ENCODE measurements at places on chromosomes 13 and 19. TPM values are rescaled to one million over a fixed set of nuclear protein-coding genes. Genes with fewer than 3 reads are reported as not detected.

- no peak for DNase-seq
Observed at GRCh38 chr13:48977286-48977625, 1.5 kb downstream of the FNDC3A start.

- no peak for DNase-seq
Observed at GRCh38 chr19:7682175-7682855, 1.7 kb downstream of the TRAPPC5 start.

DNA sequence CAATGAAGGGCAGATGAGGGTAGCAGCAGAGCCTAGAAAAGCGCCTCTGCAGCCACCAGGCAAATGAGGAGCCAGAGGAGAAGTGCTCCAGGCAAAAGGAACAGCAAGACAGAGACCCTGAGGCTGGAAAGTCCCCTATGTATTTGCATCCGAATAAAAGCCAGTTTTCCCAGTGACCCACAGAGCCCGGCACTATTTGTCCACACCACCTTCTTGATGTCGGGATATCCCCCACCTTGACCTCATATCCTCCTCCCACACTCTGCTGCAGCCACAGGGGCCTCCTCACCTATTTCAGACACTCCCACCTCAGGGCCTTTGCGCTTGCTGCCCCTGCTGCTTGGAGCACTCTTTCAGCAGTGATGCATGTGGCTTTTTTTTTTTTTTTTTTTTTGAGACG is 6.6 kb downstream of the ATG4D start:
- DNase-seq: no peak

DNA sequence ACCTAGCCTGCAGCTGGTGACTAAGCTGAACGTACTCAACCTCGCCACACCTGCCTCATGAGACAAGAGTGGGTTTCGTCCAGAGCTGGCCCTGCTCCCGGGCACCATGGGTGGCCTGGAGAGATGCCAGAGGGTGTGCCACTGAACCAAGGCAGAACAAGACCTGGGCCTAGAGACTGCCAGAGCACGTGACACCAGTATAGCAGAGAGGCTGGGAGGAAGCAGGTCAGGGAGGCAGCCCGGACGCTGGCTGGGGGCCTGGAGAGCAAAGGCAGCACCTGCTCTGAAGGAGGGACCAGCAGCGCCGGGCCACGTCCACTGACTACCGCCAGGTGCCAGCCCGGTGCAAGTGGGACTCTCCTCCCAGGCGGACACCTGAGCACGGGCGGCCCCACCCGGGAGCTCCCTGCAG is 7.3 kb upstream of the C13orf46 start:
- no peak for DNase-seq

DNA sequence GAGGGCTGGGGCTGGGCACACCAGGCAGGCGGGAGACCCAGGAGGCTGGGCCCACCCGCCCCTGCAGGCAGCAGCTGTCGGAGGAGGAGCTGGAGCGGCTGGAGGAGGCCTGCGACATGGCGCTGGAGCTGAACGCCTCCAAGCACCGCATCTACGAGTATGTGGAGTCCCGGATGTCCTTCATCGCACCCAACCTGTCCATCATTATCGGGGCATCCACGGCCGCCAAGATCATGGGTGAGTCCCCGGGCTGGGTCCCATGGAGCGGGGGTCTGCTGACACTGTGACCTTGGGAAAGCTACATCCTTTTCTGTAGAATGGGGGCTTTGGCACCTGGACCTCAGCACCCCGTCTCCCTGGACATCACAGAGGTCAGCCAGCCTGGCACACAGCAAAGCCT is 8.1 kb downstream of the PRPF31 start:
- no peak for DNase-seq

DNA sequence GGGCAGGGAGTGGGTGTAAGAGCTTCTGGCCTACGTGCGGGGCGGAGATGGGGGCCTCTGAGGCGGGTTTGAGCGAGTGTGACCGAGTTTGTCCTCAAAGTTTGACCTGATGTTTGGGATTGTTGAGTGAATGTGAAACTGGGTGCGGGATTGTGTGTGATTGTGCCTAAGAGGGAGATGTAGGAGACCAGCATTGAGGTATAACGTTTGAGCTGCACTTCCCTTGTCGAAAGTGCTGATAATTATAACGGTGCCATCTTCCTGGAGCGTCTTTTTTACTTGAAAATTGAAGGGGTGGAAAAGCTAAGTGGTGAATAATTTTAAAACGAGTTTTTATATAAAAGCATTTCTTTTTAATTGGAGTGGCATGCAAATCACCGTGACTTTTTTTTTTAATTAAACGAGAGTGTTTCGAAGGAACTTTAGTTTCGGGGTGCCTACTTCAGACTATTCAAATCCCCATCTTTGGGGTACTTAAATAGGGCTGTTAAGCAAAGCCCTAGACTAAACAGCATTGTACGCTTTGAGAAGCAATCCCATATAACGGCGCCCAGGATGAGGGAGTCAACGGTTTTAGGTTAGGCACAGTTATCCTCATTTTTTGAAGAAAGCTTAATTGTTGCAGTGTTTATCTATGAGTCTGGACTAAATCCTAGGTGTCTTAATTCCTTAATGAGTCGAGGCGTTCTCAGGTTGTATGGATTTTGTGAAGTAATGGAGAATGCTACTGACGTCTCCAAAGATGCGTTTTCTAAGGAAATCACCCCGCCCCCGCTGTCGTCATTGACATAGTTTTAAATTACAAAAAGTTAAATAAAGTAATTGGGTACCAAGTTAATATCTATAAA is 594 bp downstream of the ZNF146 start:
- no peak for DNase-seq

GRCh38 chr19:18683109-18683957 is at the start of gene CRTC1:
TSS of gene CRTC1 (plus strand) at chr19:18683680. CDS start at chr19:18683703, 23 bp downstream.
- DNase-seq: peak; percentile 96

The ZNF844 gene
- 15.1 TPM for total RNA-seq

The ZNF552 gene
- total RNA-seq: 15.5 TPM
